Stimulated activated naive CD8-positive, alpha-beta T cell treated with anti-CD3 and anti-CD28 coated beads, Interleukin-15, Interleukin-2, amounts not matched to agents 100 U/mL and 50 U/mL, for 24 hours (primary cell): ENCODE measurements at places on chromosomes 16 and 17.

GRCh38 chr16:77790912-77791311, 2.5 kb downstream of the VAT1L start:
- DNase-seq, result no peak

DNA sequence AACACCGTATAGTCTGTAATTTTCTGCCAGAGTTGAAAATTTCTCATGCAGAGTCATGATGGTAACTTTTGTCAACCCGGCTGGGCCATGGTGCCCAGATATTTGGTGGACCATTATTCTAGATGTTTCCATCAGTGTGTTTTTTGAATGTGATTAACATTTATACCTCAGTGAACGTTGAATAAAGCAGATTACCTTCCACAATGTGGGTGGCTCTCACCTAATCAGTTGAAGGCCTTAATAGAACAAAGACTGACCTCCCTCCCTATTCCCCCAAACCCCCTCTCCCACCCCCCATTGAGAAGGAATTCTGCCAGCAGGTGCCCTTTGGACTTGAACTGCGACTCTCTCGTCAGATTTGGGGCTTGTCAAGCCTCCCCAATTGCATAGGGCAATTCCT, 6.4 kb upstream of the CA5A start:
- no peak for DNase-seq

DNA sequence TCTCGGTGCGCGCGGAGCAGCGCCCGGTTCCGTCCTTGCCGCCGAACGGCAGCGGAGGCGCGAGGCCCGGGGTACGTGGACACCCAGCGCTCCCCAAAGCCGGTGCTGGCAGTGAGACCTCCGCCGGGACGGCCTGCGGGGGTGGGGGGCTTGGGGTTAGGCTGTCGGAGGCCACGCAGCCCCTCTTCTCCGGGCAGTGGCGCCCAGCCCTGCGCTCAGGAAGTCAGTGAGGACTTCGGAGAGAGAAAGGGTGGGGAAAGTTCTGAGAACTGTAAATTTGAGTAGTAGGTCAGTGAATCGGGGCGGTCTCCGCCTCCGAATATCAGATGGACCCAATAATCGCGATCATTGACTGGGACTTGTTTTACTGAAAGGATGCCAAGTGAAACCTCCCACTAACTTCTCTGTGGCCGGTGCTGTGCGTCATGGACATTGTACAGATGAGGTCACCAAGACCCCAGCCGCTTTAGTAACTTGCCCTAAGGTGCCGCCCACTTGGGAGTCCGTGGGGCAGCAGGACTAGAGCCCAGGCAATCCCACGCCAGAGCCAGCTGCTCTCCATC, 468 bp downstream of the IL4R start:
- peak; percentile 80 for DNase-seq

DNA sequence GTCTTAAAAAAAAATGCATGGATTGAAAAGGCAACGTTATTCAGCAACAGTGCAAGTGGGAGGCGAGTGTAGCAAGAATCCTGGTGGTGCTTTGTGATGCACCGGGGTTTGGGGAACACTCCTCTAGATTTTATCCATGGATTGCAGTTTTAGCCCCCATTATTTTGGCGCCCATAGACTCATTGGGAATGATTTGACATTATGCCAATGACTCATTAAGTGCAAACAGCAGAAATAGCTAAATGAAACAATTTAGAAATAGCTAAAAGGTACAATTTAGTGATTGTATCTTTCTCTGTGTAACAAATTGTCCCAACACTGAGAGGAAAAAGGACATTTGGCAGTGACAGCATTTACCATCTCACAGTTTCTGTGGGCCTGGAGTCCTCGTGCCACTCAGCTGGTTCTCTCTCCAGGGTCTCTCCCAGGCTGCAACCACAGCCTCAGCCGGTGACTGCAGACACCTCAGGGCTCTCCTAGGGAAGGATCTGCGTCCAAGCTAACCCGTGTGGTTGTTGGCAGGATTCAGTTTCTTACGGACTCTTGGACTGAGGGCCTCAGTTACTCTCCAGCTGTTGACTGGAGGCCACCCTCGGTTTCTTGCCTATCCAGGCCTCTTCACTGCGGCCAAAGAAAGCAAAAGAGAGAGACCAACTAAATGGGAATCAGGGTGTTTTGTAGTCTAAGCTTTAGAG, 398.7 kb downstream of the SNX29 start:
- no peak for DNase-seq

DNA sequence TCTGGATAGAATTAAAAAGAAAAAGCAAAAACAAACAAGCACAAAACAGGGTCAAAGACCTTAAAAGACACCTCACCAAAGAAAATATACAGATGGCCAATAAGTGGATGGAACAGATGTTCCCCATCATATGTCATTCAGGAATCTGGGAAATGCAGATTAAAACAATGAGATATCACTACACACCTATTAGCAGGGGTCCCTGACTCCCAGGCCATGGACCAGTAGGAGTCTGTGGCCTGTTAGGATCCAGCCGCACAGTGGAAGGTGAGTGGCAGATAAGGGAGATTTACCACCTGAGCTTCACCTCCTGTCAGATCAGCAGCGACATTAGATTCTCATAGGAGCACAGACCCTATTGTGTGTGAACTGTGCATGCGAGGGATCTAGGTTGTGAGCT, 167.9 kb downstream of the HS3ST4 start:
- no peak for DNase-seq
